Stimulated activated CD8-positive, alpha-beta memory T cell treated with anti-CD3 and anti-CD28 coated beads, Interleukin-15, amount 100 ng/mL, for 24 hours (primary cell): ENCODE measurements at places on chromosomes 1 and 21.

- no peak for DNase-seq
These were observed 199.0 kb upstream of the DPYD start for GRCh38 chr1:98119796-98120195.

- DNase-seq = no peak
These were observed 642.8 kb downstream of the USP25 start for GRCh38 chr21:16372586-16372985.

DNA sequence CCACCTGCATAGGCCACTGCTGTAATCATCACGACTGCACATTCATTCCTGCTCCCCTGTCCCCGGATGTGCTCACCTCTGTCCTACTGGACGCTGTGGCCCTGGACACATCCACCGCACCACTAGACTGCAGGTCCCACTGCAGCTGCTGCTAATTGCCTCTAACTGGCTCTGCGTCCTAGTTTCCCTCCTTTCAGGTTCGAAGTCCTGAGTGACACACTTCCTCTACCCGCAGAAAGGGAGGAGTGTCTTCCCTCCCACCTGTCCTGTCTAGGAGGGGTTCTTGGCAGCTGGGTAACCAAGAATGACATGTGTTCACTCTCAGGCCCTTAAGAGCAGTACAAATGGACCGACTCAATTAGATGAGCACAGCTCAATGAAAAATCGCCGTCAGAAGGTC is 40.5 kb upstream of the ITPKB start:
- no peak for DNase-seq

GRCh38 chr1:175320804-175321203 is 128.2 kb upstream of the KIAA0040 start:
- DNase-seq = no peak

GRCh38 chr1:13435458-13435857 is 25.2 kb downstream of the PRAMEF20 start:
- no peak for DNase-seq

- no peak for DNase-seq
These were observed 9.8 kb downstream of the PTPRC start for GRCh38 chr1:198648592-198648991.

DNA sequence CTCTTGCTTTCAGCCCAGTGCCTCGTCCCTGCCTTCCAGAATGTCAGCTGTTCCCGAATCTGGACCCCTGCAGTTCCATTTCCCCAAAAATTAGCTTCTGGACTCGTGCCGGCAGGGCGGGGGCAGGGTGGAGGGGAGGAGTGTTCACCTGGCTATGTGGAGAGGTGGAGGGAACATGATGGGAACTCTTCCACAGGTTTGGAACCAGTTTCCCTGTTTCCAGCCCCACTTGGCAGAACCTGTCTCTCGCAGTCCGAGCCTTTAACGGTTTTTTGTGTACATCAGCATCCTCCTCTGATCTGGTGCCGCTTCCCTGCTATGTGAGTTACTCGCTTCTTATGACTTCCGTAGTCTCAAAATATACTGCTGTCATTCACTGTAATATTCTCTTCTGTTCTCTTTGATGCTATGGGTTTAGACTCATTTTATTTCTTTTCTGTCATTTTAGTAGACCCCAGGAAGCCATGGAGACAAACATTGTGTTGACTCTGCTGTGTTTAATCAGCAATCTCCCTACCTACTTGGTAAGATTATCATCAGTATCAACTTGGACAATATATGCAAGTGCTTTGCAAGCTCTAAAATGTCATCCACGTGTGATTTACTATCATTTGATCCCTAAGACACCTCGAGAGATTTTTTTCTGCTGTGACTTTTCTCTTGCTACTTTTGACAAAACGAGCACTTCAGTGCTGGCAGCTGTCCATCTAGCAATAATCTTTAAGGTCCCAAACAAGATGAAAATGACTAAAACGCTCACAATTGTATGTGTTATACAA is 33.3 kb upstream of the HNRNPU start:
- no peak for DNase-seq
